ENCODE measurements at places on chromosomes 3 and 15.

DNA sequence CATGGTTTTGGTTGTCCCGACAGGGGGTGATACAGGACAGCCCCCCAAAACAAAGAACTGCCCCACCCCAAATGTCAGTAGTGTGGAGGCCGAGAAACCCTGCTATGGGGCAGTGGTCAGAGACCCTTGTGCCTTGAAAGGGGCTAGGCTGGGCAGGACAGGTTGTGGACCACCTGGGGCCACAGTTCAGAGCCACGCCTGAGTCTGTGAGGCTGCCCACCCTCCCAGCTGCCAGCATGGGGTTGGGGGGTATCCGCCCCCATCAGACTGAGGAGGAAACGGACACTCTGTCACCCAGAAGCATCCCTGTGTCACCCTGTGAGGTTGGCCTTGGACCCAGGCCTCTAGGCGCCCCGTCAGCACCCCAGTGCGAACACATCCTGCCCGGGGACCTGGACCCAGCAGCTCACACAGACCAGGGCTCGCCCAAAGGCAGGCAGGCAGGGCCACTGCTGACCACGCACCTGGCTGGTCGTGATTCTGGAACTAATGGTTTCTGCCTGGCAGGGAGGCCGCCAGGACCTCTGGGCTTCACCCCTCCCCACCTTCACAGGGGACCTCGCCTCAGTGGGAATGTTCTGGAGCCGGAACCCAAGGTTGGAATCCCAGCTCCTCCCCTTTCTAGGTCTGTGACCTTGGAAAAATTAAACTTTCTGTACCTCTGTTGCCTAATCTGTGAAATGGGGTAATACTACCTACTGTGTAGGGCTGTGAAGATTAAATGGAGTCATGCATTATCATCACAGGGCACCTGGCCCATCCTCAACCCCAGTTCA lies 1.4 kb downstream of the SLC41A3 start:
- no peak for DNase-seq

GRCh38 chr3:35198857-35199256 lies 440.5 kb upstream of the ARPP21 start:
- no peak for DNase-seq

GRCh38 chr3:107988460-107989175 lies 102.2 kb downstream of the CD47 start:
- no peak for DNase-seq

DNA sequence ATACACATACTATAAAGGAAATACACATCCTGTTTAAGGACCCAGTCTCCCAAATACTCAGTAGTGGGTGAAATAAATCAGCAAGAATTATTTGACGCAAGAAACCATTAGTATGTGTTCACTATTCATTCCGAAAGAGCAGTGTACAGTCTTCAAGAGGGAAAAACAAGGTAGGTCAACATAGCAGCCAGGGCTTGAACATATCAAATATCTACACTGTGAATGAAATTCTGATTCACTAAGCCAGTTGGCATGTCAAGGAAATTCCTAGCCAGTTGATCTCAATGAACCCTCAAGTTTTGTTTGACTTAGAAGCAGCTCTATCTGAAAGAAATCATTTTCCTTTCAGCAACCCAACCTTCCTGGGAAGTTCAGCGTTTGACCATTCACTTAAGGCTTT lies 99.0 kb downstream of the CNTN3 start:
- no peak for DNase-seq

Data from activated CD4-positive, CD25-positive, alpha-beta regulatory T cell treated with anti-CD3 and anti-CD28 coated beads, Interleukin-2, amount 50 U/mL, for 16 hours (primary cell).